Epithelial cell of proximal tubule (primary cell): ENCODE measurements at places on chromosomes 12 and 14.

- peak; percentile 20 for DNase-seq
Measured at GRCh38 chr14:48323665-48324064, 648.3 kb upstream of the MDGA2 start.

DNA sequence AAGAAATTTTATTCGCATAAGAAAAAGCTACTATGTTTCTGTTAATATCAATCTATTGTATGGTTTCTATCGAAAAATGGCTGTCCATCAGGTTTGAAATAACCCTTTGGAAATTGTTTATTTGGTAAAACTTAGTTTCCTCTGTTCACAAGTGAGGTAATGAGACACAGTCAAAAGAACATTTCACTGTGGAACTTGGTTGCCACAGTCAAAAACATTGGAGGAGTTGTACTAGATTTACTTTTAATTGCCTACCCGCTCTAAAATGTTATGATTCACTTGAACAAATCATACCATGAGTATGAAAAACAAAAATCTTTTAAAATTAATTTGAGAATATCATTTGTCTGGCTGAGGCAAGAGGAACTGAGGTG, 46.5 kb downstream of the ITPR2 start:
- DNase-seq = no peak

- DNase-seq = no peak
Measured at GRCh38 chr14:100823413-100824080, 2.4 kb upstream of the MEG3 start.

DNA sequence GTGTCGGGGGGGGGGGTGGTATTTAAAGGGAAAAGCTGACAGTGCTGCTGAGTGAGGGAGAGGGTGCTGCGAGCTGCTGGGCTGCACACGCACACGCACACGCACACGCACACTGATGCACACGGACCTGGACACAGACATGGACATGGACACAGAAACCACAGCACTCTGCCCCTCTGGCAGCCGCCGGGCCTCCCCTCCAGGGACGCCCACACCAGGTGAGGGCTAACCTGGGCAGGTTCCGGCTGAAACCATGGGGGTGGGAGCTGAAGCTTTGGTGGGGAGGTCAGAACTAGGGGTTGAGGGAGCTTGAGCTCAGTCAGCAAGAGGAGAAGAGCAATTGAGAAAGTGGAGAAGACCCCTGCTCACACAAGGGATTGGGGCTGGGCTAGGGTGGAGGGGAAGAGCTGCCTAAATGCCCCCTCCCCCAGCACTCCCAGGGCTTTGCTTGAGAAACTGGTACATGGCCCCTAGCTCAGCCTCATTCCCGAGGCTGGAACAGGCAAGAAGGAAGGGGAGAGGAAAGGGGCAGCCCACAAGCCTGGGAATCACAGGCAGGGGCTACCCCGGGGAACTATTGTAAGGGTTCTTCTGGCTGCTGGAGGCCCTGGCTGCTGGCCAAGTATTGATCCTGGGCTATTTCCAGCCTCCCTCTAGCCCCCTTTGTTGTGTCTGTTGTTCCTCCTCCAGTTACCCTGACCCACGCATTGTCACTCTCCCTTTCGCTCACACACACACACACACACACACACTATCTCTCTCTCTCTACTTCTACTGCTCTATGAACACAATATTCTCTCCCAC, at the start of gene REM2:
Gene REM2 (plus strand): TSS at position 50 of the 804 bp plus-strand sequence. CDS start 66 bp downstream, at position 116.
- no peak for DNase-seq

GRCh38 chr12:44960856-44961255, 84.7 kb upstream of the NELL2 start:
- no peak for DNase-seq

- no peak for DNase-seq
Measured at GRCh38 chr14:105072381-105072861, 7.2 kb upstream of the GPR132 start.

GRCh38 chr12:110012659-110013058, 13.4 kb downstream of the ANKRD13A start:
- DNase-seq = no peak

GRCh38 chr14:103770902-103771301, 55.3 kb downstream of the ZFYVE21 start:
- no peak for DNase-seq

DNA sequence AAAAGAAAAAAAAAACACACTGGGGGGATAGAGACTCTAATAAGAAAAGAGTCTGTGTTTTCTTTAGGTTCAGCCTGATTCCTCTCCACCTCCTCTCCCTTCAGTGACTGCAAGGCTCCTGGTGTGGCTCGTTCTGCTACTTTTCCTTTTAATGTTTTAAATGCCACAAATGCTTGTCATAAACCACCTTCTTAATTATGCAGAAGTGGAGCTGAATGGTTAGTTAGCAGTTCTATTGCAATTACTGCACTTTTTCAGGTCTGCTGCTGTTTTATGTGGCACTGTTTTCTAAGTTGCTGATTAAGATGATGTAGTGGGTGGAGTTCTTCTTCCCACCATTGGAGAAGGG, 878.1 kb downstream of the DIO2 start:
- no peak for DNase-seq

- peak; percentile 74 for DNase-seq
Measured at GRCh38 chr14:44895716-44896115, 66.0 kb downstream of the KLHL28 start.

- DNase-seq = no peak
Measured at GRCh38 chr12:94732367-94732990, 82.1 kb upstream of the TMCC3 start.

- no peak for DNase-seq
Measured at GRCh38 chr12:45049912-45050750, 768 bp downstream of the DBX2 start.

DNA sequence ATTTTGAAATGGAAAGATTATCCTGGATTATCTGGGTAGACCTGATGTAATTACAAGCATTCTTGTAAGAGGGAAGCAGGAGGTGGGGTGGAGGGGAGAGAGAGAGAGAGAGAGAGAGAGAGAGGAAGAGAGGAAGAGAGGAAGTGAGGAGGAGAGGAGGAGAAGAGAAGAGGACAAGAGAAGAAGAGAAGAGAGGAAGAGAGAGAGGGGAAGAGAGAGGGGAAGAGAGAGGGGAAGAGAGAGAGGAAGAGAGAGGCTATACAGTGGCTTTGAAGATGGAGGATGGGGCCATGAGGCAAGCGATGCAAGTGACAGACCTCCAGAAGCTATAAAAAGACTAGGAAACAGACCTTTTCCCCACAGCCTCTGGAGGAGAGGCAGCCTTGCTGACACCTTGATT, 13.7 kb upstream of the CHST11 start:
- no peak for DNase-seq
